ENCODE measurements at places on chromosomes 5 and 9. TPM values are rescaled to one million over a fixed set of nuclear protein-coding genes. Genes with fewer than 3 reads are reported as not detected.

The ADRA1B gene
- 0.60 TPM for total RNA-seq

The HAPLN1 gene
- total RNA-seq: 0.46 TPM

The PTCD2 gene
- total RNA-seq: 9.8 TPM

The LCN6 gene
- not detected for total RNA-seq

The GABRA1 gene
- total RNA-seq: 0.20 TPM

The CNTNAP3B gene
- 0.61 TPM for total RNA-seq

DNA sequence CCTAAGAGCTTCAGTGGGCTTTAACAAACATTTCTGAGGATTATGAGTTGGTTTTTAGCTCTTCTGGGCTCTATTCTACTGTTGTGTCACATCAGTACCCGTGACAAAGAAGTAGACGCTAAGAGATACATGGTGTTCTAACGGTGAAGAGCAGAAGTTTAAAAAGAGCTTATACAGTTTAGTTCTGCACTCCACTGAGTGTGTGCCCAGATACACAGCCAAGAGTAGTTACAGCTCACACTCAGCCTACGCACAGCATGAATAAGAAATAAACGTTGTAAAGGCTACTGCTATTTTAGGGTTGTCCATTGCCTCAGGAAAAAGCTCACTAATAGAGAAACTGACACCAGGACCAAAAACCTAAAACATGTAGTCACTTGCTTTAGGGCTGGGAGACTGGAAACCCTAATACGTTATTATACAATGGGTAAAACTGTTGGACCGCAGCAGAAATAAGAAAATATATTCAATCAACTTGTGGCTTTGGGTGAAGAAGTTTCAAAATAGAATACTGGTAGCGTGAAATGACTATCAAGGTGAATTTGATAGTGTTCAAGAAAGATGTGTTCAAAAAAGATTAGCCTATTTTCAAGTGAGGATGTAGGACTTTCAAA lies 34.7 kb downstream of the PSIP1 start:
- no peak for ATAC-seq

DNA sequence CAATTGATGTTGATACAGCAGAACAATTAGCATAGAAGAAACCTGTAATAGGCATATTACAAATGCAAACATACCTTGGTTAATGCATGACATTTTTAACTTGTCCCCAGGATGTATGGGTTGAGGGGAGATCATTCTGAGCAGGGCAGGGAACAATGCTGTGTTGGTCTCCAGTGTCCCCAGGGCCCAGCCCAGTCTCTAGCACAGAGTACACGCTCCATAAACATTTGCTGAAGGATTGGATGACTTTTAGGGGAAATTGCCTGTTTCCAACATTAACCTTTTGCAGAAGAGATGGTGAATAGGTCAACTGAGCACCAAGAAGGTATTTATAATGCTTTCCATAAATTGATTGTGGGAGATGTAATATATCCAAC lies 20.0 kb downstream of the ANKRA2 start:
- no peak for ATAC-seq

GRCh38 chr5:124819201-124819600 lies 72.8 kb upstream of the ZNF608 start:
- ATAC-seq: no peak

- no peak for ATAC-seq
Measured at GRCh38 chr5:138359621-138360020, 7.1 kb downstream of the KDM3B start.

DNA sequence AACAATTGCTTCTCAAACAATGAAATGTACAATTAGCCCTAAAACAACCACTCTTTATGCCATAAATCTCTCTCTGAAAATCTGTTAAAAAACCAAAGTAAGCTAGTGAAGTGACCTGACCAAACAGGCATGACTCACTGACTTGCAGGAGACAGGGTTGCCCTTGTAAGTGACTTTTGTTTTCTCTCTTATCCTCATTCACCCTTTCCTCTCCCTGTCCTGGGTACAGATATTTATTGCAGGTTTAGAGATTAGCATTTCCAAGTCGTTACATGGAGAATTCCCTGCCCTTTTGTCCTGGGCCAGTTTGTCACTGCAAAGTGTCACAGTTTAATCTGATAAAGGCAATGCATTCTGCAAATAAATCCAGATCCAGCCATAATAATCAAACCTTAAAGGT lies 484.2 kb downstream of the IRX1 start:
- ATAC-seq: no peak

GRCh38 chr5:167950126-167950721 lies 341.2 kb upstream of the WWC1 start:
- ATAC-seq: no peak

- no peak for ATAC-seq
Measured at GRCh38 chr5:39100301-39100850, 26.2 kb upstream of the RICTOR start.

- peak; percentile 71 for ATAC-seq
Measured at GRCh38 chr5:27769748-27770402, 731.5 kb upstream of the CDH9 start.

- ATAC-seq: peak; percentile 90
Measured at GRCh38 chr5:117205894-117206293, 631.3 kb upstream of the SEMA6A start.

DNA sequence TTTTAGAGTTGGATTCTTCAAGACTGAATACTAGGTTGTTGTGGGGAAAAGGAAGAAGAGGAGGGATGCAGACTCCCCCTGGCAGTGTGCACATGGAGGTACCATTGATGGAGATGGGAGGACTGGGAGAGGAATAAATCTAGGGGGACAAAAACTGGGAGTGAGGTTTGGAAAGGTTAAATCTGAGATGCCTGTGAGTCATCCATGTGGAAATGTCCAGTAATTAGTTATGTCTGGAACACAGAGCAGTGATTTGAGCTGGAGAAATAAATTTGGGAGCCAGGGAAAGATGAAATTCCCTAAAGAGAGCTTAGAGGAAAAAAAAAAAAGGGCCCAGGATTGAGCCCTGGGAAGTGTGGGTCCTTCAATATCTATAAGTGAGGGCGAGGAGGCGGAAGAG lies 8.0 kb upstream of the CCIN start:
- no peak for ATAC-seq

DNA sequence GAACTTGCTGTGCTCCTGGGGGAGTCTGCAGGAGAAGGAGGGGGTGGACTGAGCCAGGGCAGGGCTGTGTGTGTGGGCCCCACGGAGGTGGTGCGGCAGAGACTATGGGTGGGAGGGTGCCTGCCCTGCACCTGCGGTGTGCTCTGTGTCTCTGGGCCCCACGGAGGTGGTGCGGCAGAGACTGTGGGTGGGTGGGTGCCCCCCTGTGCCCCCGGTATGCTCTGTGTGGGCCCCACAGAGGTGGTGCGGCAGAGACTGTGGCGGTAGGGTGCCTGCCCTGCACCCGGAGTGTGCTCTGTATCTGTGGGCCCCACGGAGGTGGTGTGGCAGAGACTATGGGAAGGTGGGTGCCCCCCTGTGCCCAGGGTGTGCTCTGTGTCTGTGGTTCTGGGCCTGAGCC lies 103.7 kb downstream of the EHMT1 start:
- no peak for ATAC-seq

DNA sequence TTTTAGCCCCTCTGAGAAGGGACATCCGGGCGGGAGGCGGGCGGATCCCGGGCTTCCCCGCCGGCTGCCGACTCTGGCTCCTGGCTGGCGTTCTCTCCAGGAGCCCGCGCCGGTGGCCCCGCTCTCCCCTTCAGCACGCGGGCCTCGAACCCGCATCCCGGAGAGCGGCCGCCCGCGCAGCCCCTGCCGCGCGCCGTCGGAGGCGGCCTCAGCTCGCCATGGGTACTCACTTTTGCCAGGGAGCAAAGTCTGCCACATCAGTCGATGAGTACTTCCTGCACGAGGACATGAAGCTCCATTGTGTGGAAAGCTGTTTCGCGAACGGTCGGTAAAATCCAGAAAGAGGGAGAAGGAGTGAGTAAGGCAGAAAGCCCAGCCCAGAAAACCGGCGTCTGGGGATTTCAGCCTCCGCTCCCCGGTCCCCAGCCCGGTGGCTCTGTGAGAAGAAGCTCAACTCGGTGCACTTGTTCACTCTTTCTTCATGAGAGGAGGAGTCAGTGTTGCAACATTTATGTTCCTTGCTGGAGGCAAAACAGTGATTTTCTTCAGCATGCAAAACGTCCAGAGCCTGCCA lies at the start of gene PRLR:
TSS of gene PRLR (minus strand) at position 450 of the 574 bp plus-strand sequence. CDS start 140,867 bp downstream, outside the sequence.
- ATAC-seq: peak; percentile 65

DNA sequence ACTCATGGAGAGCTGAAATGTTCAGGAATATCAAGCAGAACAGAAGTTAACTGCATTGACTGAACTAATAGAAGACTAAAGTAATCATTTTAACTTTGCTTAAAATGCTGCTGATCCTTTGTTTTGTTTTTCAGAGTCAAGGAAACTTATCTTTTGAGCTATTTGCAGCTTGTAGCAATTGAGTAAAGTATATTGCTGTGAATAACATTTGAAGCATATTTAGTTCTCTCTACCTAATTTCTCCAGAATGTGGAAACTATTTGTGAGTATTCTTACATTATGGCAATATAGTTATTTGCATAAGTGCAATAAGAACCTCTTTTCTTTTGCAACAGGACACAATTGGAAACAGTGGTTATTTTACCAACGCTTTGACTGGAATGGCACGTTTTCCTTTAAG lies 5.3 kb upstream of the SOX30 start:
- no peak for ATAC-seq

- ATAC-seq: peak; percentile 52
Measured at GRCh38 chr9:98410185-98410697, 154.8 kb upstream of the TBC1D2 start.

Data from motor neuron (in vitro differentiated cells).